ENCODE measurements at places on chromosomes 13 and 19. TPM values are rescaled to one million over a fixed set of nuclear protein-coding genes. Genes with fewer than 3 reads are reported as not detected.

The PRKCG gene
- not detected for total RNA-seq

The ZNF253 gene
- total RNA-seq, result 5.6 TPM

The TMEM150B gene
- not detected for total RNA-seq

The TMPRSS9 gene
- total RNA-seq, result under 0.01 TPM

The PNMA8A gene
- 8.9 TPM for total RNA-seq

The ERICH4 gene
- not detected for total RNA-seq

The CNN2 gene
- 120 TPM for total RNA-seq

The IGFL1 gene
- not detected for total RNA-seq

The NXNL1 gene
- total RNA-seq, result not detected

The PSPN gene
- 1.8 TPM for total RNA-seq

The RINL gene
- total RNA-seq, result 2.6 TPM

The POSTN gene
- total RNA-seq, result 38.0 TPM

The EXOC3L2 gene
- not detected for total RNA-seq

The ZNF723 gene
- not detected for total RNA-seq

The CYP2A6 gene
- not detected for total RNA-seq

The EPS8L1 gene
- 0.51 TPM for total RNA-seq

The MKNK2 gene
- 409 TPM for total RNA-seq

The ATXN8OS gene
- total RNA-seq, result not detected

The FCAR gene
- total RNA-seq, result not detected

The LILRA1 gene
- total RNA-seq, result not detected

The TEX29 gene
- 1.7 TPM for total RNA-seq

The SHD gene
- total RNA-seq, result not detected

The RPS16 gene
- total RNA-seq, result 271 TPM

The TNFRSF19 gene
- total RNA-seq, result 214 TPM

The ZNF112 gene
- 9.1 TPM for total RNA-seq
